ENCODE measurements at places on chromosomes 13 and 19.

- no peak for DNase-seq
Measured at GRCh38 chr13:22196777-22197176, 525.9 kb downstream of the FGF9 start.

DNA sequence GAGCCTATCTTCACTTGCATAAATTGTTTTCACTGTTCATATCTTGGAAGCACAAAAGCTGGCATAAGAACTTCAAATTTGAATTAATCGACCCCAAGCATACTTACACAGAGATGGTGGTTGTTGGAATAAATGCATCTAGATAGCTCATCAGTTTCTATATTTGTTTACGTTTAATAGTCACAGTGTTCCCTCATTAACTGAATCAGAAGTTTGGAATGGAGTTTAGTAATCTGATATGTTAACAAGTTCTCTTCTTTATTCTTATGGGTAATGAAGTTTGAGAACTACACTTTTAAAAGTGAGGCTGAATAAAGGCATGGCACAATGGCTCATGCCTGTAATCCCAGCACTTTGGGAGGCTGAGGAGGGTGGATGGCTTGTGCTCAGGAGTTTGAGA lies 886.7 kb upstream of the PCDH20 start:
- DNase-seq = no peak

- DNase-seq = no peak
Measured at GRCh38 chr19:50435627-50436026, 2.9 kb downstream of the MYBPC2 start.

DNA sequence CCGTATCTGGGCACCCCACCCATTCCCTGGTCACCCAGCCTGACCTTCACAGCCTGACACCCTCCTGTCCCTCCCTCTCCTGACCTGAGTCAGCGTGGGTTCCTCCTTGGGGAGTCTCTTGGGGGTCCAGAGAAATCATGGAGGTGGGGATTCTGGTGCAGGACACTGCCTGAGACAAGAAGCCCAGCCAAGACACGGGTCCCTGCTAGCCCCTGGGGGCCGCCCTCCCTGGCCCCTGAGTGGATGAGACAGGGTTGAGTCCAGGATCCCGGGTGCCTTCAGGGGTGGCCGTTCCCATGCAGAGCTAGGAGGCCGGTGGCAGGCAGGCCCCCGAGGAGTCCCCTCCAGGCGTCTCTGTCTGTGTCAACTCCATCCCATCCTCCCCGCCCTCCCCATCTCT lies 1.6 kb downstream of the MAP2K7 start:
- DNase-seq = no peak

DNA sequence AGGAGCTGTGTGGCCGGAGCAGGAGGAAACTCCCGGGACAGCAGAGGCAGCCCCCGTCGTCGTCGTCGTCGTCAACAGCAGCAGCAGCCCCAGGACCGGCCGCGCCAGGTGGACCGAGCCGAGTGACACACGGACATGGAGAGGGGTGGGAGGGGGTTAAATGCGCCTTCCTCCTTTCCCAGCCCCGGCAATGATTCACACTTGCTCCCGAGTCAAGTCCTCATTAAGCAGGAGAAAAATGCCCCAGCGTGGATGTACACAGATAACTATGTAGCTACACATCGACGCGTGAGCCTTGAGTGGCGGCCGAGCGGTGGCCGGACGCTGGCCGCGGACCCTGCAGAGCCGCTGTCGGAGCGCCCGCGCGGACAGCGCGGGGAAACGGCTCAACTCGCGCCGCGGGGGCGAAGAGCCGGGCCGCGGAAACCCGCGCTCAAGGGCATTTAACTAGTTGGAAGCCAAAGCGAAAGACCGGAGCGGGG lies 645 bp downstream of the UBL3 start:
- peak; percentile 47 for DNase-seq

DNA sequence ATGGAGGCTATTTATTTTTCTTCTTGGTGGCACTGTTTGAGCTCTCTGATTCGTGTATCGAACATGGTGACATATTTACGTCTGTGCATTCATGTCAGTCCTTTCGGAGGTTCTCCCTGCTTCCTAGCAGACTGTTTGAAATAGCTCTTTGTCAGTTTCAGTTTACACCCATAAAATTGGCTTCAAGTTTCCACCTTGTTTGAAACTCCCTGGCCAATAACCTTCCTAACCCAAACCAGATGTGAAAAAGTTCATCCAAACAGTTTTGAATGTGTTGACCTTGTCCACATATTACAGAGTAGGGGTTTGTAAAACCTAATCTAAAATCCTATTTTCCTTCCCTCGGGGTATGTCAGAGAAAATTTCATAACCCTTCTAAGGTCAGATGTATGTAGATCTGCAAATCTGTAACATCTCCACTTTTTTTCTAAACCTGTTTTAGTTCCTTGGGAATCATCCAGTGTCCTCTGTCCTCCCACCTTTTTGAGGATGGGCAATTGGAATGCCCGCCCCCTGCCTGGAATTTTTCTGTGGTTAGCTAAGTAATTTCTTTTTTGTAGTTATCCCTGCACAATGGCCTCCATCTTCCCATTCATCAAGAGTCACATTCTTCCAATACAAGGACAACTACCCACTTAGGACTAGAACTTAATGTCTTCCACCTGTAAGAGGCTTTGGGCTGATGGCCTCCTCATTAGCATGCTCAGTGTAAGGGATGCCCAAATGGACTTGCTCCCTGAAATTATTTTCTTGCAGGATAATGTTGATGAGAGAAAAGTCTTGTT lies 499.8 kb downstream of the GPC6 start:
- DNase-seq = no peak

GRCh38 chr19:15124572-15125231 lies 17.5 kb downstream of the SYDE1 start:
- DNase-seq = peak; percentile 49

- DNase-seq = no peak
Measured at GRCh38 chr19:35939307-35940077, 3.3 kb downstream of the LRFN3 start.

DNA sequence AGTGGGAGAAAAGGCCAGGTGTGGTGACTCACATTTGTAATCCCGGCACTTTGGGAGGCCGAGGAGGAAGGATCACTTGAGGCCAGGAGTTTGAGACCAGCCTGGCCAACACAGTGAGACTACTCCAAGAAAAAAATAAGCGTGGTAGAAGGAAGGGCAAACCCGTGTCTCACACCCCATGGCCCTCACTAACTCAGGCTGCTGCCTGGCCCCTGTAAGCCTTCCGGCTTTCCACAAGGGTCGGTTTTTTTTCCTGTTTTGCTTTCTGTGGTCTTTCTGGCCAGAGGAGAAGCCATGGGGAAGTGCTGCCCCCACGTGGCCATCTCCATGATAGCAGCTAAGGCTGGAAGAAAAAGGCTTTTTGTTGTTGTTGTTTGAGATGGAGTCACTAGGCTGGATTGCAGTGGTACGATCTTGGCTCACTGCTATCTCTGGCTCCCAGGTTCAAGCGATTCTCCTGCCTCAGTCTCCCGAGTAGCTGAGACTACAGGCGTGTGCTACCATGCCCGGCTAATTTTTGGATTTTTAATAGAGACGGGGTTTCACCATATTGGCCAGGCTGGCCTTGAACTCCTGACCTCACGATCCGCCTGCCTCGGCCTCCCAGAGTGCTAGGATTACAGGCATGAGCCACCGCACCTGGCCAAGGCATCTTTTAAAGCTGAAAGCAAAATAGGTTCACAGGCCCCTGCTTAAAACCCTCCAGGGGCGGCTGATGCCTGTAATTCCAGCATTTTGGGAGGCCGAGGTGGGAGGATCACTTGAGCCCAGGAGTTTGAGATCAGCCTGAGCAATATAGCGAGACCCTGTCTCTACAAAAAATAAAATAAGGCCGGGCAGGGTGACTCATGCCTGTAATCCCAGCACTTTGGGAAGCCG lies 7.5 kb upstream of the ARHGEF18 start:
- peak; percentile 93 for DNase-seq

GRCh38 chr13:78137404-78138142 lies 218.9 kb upstream of the EDNRB start:
- DNase-seq = peak; percentile 67

DNA sequence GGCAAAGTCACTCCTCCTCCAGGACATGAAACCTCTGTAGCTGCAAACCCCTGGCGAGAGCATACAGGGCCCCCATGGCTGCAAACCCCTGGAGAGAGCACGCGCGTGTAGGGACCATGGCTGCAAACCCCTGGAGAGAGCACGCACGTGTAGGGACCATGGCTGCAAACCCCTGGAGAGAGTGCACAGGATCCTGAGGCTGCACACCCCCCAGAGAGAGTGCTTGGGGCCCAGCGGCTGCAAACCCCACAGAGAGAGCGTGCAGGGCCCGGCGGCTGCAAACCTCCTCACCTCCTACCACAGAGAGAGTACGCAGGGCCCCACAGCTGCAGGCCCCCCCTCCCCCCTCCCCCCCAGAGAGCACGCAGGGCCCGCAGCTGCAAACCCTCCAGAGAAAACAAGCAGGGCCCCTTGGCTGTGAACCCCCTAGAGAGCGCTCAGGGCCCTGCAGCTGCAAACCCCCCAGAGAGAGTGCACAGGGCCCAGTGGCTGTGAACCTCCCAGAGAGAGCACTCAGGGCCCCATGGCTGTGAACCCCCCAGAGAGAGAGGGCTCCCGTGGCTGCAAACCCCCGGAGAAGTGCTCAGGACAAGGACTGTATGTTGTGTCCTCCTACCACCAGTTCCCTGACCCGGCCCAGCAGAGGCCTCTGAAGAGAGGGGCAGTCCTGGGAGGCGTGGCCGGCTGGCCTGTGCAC lies 7.3 kb downstream of the ADPRHL1 start:
- DNase-seq = no peak
